ENCODE measurements at places on chromosomes 2 and 18. TPM values are rescaled to one million over a fixed set of nuclear protein-coding genes. Genes with fewer than 3 reads are reported as not detected.

DNA sequence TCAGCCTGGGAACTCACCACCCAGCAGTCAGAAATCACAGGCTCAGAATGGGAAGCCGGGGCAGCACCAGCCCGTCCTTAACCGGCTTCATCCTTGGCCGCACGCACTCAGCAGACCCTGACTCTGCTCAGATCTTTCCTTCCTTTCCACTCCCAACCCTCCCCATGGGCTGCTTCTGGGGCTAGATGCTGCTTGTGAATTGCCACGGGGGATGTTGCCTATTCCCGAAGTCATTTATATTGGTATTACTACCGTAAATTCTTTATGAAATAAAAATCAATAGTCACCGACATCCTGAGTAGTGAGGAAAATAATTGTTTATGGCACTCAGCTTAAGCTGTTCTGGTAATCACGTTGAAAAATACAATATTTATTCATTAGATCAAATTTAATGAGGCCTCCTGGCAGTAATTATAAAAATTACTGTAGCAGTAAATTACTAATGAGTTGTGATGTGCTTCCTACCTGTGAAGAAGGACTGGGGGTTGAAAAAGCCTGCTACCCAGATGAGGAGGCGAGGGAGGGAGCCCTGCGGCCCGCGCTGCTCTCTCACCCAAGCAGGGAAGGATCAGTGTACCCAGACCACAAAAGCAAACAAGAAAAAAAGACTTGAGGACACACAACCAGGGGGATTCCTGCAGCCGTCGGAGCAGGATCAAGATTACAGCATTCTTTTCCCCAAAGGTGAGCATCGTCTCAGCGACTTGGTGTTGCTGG lies 31.5 kb downstream of the CDCA7 start:
- no peak for DNase-seq

ATP8B1 gene
- 11.2 TPM for total RNA-seq

DNA sequence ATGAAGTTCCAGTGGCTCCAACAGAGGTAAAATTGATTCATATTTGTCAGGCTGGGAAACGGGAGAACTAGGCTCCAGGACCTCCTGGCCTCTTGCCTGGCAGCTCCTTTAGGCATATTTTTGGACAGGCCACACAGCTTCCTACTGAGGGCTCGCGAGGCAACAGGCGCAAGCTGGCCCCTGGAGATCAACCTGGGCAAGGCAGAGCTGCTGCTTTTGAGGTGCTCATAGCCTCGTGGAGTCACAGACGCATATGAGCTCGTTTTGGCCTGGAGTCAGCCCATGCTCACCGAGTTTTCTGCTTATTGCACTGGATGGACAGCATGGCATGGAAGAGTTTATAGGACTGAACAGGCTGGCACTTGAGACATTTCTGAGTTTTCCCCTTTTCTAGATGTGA lies 97.7 kb downstream of the CAPN13 start:
- DNase-seq = no peak

- no peak for DNase-seq
Measured at GRCh38 chr2:183606718-183607085, 482.5 kb downstream of the NUP35 start.

SRD5A2 gene
- total RNA-seq = not detected

IL1RN gene
- total RNA-seq = 1.1 TPM

PLCD4 gene
- 1.2 TPM for total RNA-seq

DNA sequence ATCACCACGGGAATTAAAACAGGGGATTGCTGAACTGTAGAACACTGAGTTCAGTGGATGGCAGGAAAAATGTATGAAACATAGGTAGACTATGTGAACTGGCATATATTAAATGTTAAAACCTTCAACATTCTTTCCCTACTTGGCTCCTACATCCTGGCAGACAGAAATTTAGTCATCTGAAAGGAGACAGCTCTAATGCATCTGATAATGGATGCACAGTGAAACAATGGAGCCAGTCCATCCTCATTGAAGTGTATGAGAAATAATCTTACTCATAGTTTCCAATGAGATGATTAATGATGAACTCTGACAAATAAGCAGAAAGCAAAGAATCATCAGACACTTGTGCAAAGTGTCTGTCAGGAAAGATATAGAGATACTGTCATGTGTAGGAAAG lies 1629.7 kb upstream of the TMEFF2 start:
- peak; percentile 92 for DNase-seq

GRCh38 chr2:210442457-210442856 lies 34.1 kb downstream of the LANCL1 start:
- no peak for DNase-seq

All from fibroblast of the aortic adventitia (primary cell).